ENCODE measurements at places on chromosomes 6 and 20. TPM values are rescaled to one million over a fixed set of nuclear protein-coding genes. Genes with fewer than 3 reads are reported as not detected.

The MYL9 gene
- total RNA-seq: 13.3 TPM

The SLC17A2 gene
- not detected for total RNA-seq

The KIFC1 gene
- 91.4 TPM for total RNA-seq

The ADAT2 gene
- total RNA-seq: 5.5 TPM

The ZNF334 gene
- 3.8 TPM for total RNA-seq

The FILIP1 gene
- total RNA-seq: 0.15 TPM

The CFAP206 gene
- total RNA-seq: 2.9 TPM

The ADGB gene
- not detected for total RNA-seq

The CSNK2A1 gene
- total RNA-seq: 187 TPM

The CCM2L gene
- 0.35 TPM for total RNA-seq

The RFX6 gene
- total RNA-seq: not detected

The ZCCHC3 gene
- total RNA-seq: 16.0 TPM

The TGM2 gene
- 333 TPM for total RNA-seq

The LTB gene
- total RNA-seq: 0.63 TPM

The WFDC6 gene
- not detected for total RNA-seq

The CD40 gene
- total RNA-seq: 7.3 TPM

The LRRC73 gene
- 0.55 TPM for total RNA-seq

The PTK6 gene
- total RNA-seq: 12.9 TPM

The MYLK4 gene
- total RNA-seq: 1.1 TPM

The HLA-DOB gene
- 4.3 TPM for total RNA-seq

The MYH7B gene
- total RNA-seq: 2.3 TPM

The PKHD1 gene
- not detected for total RNA-seq

The TMEM14B gene
- 139 TPM for total RNA-seq

The CABLES2 gene
- total RNA-seq: 14.1 TPM

The PRR18 gene
- not detected for total RNA-seq
